ENCODE measurements at places on chromosomes 3 and 15.
A peak's percentile ranks its signal among the peaks of the same experiment; 100 is the strongest.

- DNase-seq, result no peak
These were observed 17.5 kb downstream of the AQR start for GRCh38 chr15:34951993-34952392.

DNA sequence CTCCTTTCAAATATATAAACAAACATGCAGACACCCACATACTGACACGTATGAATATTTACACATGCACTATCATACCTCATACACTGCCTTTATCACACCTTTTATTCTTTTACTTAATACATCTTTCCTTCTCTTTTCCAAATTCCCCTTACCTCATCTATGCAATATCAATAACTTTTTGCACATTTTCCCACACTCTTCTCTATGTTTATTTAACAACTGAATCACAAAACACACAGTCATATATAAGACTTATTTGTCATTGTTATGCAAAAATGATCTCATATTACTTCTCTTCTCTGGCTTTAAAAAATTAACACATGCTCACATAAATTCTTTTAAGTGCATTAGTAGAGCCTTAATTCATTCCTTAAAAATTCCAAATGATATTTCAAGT, 461.4 kb downstream of the DIPK2A start:
- DNase-seq, result no peak

- DNase-seq, result no peak
These were observed 847.2 kb downstream of the PLOD2 start for GRCh38 chr3:145313751-145314150.

DNA sequence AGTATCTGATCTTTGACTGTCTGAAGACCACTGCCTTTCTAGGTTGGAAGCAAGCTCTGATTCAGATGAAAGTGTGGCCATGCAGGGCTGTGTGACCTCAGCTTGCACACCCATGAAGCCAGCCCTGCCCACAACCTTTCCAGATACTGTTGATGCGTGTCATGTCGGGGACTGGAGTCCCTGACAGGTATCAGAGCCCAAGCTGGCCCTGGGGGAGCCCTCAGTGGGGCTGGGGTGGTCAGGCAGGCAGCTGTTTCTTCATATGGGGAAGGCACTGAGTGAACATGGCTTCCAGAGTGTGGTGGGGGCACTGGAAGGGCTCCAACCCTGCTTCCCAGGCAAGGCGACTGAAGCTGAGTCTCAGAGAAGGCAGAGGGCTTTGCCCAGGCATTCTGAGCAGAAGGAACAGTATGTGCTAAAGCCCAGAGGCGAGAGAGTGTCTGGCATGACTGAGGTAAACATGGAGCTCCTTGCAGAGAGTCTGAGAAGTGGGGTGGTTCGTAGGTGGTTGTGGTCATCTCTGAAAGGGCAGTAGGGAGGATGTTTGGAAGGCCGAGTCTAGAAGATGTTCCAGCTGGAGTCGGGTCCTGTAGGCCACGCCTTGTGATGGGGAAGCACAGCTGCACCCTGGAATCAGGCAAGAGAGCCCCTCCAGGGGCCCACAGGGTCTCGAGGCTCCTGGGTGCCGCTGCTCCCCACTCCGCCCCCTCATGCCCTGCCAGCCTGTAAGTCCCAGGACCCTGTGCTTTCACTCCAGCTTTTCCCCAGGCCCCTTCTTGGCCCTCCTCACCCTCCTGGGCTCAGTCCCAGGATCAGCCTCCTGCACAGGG, 122.2 kb downstream of the EEFSEC start:
- no peak for DNase-seq

- no peak for DNase-seq
These were observed 695.4 kb upstream of the UBE2E2 start for GRCh38 chr3:22507709-22508108.

DNA sequence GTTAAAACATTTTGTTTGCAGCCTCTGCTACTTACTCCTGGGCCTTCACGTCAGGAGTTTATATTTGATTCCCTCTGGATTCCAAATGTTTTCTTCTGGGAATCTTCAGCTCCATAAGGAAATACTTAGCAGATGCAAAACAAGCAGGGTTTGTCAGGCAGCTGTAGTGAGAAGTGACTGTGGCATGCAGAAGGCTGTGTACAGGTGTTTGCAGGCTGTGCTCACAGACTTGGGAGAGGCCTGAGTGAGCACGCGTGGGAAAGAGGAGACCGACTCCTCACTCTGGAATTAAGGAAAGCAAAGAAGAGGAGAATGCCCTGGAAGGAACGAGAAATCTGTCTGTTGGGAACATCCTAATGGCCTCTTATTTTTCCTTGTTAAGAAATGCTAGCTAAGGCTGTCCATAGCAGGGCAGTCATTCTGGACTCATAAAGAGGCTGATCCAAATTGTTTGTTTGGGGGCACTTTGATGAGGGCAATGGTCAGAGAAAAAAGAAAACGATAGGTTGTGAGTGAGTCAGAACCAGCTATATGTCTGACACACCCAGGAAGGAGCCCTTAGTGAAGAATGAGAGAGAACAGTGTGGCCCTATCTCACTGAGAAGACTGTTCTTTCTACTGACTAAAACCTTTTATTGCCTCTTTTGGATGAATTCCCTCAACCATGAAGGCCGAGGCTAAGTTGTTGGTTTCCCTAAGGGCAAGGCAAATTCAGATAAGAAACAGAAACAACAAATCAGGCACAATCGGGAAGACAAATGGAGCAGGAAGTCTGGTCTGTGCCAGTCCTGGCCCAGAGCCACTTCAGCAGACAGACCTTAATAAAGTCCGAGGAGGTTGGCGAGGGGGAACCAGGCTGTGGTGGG, 82.6 kb downstream of the TGFBR2 start:
- peak; percentile 20 for DNase-seq

DNA sequence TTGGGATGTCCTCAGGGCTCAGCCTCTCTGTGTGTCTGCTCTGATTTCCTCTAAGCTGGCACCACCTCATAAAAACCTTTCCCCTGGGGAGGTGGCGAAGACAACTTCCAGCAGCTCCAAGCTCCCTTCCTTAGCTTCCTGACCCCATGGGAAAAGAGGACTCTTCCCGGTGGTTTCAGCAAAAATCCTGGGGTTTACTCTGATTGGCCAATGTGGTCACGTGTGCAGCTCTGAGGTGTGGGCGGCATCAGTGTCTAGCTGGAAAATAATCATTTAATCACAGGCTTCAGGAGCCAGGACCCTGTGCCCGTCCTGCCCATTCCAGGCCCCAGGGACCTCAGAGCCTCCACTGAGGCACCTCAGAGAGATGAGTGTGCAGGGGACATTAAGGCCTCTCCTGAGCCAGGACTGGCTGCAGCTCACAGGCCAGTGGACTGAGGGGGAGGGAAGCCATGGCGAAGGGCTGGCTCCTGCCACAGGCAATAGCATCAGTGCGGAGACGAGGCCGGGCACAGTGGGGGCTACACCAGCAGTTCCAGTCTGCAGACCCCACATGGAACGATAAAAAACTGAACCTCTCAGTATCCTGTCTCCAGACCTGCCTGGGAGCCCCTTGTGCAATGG, 104.1 kb downstream of the TPRA1 start:
- no peak for DNase-seq

Measured in prostate gland (tissue), 2 donors.